Neural progenitor cell (in vitro differentiated cells): ENCODE measurements at places on chromosomes 1 and 21. TPM values are rescaled to one million over a fixed set of nuclear protein-coding genes. Genes with fewer than 3 reads are reported as not detected.

Gene IFI44L
- total RNA-seq, result not detected in 2 replicates

Gene TUFT1
- 9.3 and 10.0 TPM in 2 replicates for total RNA-seq

Gene TEKT2
- 2.7 and 7.4 TPM in 2 replicates for total RNA-seq

Gene OVAAL
- total RNA-seq, result not detected in 2 replicates

Gene DCDC2B
- total RNA-seq, result not detected in 2 replicates

Gene ABCA4
- total RNA-seq, result 0.87 and 1.2 TPM in 2 replicates

Gene PAX7
- total RNA-seq, result 0.06 and 0.46 TPM in 2 replicates

Gene NTNG1
- 0.62 and 0.79 TPM in 2 replicates for total RNA-seq

Gene PADI3
- total RNA-seq, result 1.0 and 2.0 TPM in 2 replicates

Gene DDR2
- total RNA-seq, result 0.69 and 0.74 TPM in 2 replicates

Gene C21orf58
- 26.2 and 49.2 TPM in 2 replicates for total RNA-seq

Gene TCHHL1
- total RNA-seq, result not detected in 2 replicates

Gene NRDC
- 98.4 and 141 TPM in 2 replicates for total RNA-seq

Gene KRTAP19-1
- not detected in 2 replicates for total RNA-seq

Gene PAQR7
- total RNA-seq, result 1.1 and 3.7 TPM in 2 replicates

Gene SLC2A5
- not detected in 2 replicates for total RNA-seq

Gene PLA2G2C
- not detected in 2 replicates for total RNA-seq

Gene WNT2B
- total RNA-seq, result 1.6 and 2.9 TPM in 2 replicates

Gene DARS2
- total RNA-seq, result 35.7 and 56.0 TPM in 2 replicates

Gene SMCP
- not detected in 2 replicates for total RNA-seq

Gene SEMA4A
- 0.69 and 1.8 TPM in 2 replicates for total RNA-seq

Gene MAP3K21
- 4.2 and 5.4 TPM in 2 replicates for total RNA-seq
